ENCODE measurements at places on chromosomes 2 and 18. TPM values are rescaled to one million over a fixed set of nuclear protein-coding genes. Genes with fewer than 3 reads are reported as not detected.

- no peak for DNase-seq
Measured at GRCh38 chr18:51074605-51075004, 44.6 kb downstream of the SMAD4 start.

DNA sequence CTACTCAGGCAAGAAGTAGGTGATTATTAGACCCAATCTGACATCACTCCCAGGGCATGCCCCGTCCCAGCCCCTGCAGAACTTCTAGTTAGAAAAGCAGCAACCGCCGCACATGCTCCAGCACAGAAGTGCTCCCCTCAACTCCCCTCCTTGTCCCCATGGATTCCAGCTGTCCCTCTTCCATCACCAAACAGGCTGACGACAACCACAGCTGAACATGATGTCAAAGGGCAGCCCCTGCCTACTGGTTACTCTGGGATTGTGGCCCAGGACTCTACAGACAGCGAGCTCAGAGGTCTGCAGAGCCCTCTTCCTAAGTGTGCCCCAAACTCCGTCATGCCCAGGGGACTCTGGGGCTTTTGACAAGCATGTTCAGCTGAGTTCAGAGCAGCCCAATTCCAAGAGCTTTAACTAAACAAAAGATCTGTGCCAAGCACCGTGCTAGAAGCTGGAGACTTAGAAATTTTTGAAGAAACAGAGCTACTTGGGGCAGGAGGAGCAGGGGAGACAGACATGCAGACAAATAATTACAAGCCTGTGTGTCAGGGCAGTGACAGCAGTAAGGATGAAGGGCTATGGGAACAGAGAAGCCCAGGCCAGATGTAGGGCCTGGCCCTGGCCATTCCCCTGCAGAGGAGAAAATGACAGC lies 148.1 kb downstream of the BCL11A start:
- DNase-seq, result no peak

DNA sequence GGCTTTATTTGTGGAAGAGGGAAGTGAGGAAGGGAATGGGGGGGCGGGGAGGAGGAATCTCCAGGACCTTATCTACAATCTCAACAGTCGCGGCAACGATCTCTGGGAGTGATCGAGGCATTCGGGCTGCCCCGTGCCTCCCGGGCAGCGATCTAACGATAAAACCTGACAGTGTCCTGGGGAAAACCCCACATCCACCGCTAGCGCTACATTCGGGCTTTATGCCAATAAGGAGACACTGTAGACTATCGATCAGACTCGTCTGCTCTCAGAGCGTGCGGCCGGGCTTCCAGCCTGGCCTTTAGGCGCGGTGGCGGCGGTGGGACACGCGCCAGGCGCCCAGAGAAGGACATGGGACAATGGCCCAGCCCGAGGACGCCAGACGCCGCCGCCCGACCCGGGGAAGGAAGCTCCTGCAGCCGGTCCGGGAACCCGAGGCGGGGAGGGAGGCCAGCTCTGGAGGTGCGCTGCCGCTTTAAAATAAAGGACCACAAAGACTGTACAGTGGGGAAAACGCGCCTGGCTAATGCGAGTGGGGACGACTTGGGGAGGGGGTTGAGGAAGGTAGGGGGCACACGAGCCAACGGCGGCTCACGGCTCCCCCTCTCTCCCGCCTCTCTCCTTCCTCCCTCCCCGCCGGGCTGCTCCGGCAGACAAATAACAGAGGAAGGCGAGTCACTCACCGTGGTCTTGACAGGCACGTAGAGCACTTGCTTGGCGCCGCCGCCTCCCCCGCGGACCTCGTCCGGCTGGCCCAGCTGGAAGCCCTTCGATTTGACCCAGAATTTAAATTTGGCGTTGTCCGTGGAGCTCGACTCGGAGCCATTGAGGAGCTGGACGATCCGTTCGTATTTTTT lies 2.2 kb downstream of the NOL4 start:
- no peak for DNase-seq

DNA sequence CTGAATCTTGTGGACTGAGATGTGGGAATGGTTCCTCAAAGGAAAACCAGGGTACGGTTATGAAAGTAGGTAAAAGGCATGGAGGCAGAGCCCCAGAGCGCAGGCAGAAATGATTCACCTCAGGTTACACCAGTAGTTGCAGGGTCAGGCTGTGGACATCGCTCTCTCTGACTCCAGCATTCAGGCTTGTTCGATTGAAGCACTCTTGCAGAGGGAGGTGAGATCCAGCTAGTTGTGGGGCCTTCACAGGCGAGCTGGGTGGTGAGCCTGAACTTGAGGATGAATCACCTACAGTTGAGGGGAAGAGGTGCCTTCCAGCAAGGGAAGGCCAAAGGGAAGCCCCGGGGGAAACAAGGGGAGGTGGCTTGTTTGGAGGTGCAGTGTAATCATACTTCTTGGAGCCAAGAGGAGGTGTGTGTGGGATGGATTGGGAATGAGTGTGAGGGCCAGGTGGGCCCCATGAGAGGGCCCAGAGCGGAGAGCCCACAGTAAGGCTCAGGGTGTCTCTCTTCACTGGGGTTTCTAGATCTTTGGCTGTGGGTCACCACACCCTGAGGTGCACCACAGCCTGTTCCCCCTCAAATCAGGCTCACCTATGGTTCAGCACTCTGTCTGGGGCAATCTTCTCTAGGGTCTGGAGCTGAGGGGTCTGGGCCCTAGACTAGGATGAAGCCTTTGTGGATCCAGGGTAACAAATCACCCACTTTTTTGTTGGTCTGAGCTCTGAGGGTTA lies 48.5 kb upstream of the MCFD2 start:
- no peak for DNase-seq

- no peak for DNase-seq
Measured at GRCh38 chr2:219112062-219112406, 48.6 kb downstream of the NHEJ1 start.

GRCh38 chr18:10080372-10080771 lies 166.6 kb downstream of the VAPA start:
- DNase-seq, result no peak

- DNase-seq, result no peak
Measured at GRCh38 chr18:50898919-50899318, 20.0 kb downstream of the ME2 start.

GRCh38 chr2:137888845-137889244 lies 75.4 kb upstream of the HNMT start:
- DNase-seq, result no peak

DNA sequence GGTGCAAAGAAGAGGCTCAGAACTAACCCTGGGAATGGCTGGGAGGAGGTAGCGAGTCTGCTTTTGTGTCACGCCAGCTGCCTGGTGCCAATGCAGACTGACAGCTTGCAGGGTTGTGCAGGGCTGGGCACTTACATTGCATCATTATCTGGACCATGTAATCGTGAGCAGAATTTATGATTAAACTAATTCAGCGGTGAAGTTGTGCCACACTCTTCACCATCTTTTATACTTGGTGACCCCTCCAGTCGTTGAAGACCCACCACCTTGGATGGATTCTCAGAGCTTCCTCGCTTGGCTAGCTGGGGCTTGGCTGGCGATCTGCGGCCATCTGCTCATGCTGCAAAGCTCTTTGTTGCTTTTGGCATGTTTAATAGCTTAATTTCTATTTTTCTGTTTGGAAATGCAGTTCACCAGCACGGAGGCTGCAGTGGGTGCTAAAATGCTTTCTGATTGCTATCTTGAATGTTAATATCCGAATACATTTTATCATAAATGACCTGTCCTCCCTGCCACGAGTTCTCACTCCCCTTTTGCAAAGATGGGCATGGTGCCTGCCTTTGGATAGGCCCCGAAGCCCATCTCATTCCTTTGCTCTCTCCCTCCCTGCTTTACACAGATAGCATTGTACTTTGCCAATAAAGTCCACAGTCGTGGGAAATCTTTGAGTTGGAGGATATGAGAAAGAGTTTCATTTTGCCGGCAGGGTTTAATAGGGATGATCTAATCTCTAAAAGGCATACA lies 188.2 kb downstream of the PRKCE start:
- DNase-seq, result no peak

- no peak for DNase-seq
Measured at GRCh38 chr2:154620471-154620870, 78.0 kb upstream of the KCNJ3 start.

DNA sequence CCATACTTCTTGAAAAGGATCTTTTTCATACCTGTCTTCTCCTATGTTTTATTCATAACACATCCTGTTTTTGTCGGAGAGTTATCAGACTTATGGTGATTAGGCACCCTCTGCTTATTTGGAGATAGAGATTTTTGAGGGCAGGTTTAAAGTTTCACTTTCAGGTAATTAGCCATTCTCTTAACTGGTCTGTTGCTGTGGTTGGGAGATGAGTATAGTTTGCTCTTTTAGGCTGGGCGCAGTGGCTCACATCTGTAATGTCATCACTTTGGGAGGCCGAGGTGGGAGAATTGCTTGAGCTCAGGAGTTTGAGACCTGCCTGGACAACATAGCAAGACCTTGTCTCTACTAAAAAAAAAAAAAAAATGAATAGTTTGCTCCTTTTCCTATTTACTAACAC lies 25.3 kb downstream of the SFTPB start:
- DNase-seq, result no peak

DNA sequence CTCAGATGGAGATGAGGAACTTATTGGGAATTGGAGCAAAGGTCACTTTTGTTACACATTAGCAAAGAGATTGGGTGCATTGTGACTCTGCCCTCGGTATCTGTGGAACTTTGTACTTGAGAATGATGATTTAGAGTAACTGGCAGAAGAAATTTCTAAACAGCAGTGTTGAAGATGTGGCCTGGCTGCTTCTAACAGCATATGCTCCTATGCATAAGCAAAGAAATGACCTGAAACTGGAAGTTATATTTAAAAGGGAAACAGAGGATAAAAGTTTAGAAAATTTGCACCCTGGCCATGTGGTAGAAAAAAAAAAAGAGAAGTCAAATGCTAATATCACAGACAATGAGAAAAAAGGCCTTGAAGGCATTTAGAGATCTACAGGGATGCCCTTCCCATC lies 256.8 kb upstream of the ZC3H15 start:
- DNase-seq, result no peak

GRCh38 chr2:177051278-177051677 lies 161.3 kb upstream of the HNRNPA3 start:
- DNase-seq, result no peak

DNA sequence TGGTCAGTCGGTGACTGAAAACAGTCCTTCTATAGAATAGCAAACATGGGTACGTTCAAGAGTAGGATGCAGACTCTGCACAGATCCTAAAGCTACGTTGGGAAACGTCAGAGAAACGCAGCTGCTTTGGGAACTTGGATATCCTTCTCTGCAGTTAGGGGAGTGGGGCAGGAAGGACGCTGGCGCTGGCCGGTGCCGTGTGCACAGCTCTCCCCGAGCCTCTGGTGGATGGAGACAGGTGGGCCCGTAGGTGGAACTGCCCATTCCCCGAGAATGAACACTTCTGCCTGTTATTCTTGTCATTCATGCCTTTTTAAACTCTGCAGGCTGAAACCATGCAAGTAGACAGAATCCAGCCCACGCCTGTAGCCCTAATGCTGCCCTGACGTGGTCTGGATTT lies 91.7 kb upstream of the MBOAT2 start:
- no peak for DNase-seq

DNA sequence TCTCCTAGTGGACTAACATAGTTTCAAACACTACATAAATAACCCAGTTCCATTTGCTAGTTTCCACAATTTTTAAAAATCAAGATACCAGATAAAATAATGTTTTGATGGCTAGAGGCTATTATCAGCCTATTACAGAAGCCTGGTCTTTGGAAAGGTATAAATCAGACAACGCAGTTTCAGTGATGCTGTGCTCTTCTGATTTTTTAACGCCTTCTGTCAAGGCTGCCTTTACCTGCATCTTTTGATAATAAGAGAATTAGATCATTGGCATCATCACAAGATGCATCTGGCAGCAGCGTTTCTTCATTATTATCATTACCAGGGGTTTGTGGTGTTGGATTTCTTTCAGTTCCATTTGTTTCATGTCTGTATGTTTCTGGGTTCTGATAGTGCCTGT lies 268.7 kb downstream of the MTX2 start:
- no peak for DNase-seq

DNA sequence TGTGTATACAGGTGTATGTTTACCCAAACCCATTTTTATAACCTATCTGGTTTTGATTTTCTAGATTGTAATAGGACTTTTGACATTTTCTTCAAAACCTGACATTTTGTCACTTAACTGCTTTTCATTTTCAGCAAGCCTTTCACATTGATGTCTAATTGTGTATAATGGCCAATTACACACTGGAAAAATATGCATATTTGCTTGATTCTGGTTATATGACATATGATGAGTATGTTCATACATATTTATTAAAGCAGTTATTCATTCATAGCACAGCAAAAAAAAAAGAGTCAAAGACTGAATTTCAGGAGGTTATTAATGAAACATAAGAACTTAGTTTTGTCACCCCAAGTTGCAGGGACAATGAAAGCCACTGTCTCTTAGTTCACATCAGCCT lies 307.7 kb upstream of the TNP1 start:
- DNase-seq, result no peak

- no peak for DNase-seq
Measured at GRCh38 chr2:239826376-239826775, 198.8 kb downstream of the NDUFA10 start.

GRCh38 chr2:197306696-197307040 lies 3.9 kb downstream of the ANKRD44 start:
- DNase-seq, result no peak

- no peak for DNase-seq
Measured at GRCh38 chr2:119202610-119203310, 20.9 kb upstream of the STEAP3 start.

GRCh38 chr2:217972490-217972889 lies 30.3 kb downstream of the TNS1 start:
- DNase-seq, result no peak

DNA sequence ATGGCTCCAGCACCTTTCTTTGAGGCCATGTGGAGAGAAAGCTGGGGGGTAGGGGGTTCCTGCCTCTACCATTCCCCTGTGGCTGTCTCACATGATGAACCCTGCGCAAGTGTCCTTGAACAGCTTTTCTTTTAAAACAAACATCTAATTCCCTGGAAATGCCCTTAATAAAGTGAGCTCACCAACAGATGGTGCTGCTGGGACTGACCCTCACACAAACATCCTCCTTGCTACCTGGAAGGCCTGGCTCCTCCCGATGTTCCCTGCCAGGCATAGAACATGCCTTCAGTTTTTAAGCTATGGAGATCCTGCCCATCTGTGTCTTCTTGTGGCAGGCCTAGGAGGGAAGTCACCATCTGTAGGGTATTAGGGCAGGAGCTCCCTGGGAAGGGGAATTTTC lies 60.7 kb upstream of the GATA6 start:
- DNase-seq, result no peak

The ABCG5 gene
- not detected for total RNA-seq

The SNTG2 gene
- total RNA-seq, result 0.69 TPM

The IL18R1 gene
- 3.3 TPM for total RNA-seq

The RAB27B gene
- 19.8 TPM for total RNA-seq

The RNF138 gene
- total RNA-seq, result 35.4 TPM

The MAIP1 gene
- 14.4 TPM for total RNA-seq

The MARCHF4 gene
- total RNA-seq, result 0.05 TPM

The PLCD4 gene
- 6.7 TPM for total RNA-seq

The GKN2 gene
- not detected for total RNA-seq

The UGT1A10 gene
- not detected for total RNA-seq

The RTTN gene
- 60.5 TPM for total RNA-seq

The SERPINB7 gene
- total RNA-seq, result not detected

The TXNDC2 gene
- total RNA-seq, result not detected

The SAG gene
- not detected for total RNA-seq

The GCG gene
- not detected for total RNA-seq

The LRPPRC gene
- total RNA-seq, result 87.6 TPM

All from urinary bladder (tissue), 4 donors.